ENCODE measurements at places on chromosomes 3 and 15.
A peak's percentile ranks its signal among the peaks of the same experiment; 100 is the strongest.

DNA sequence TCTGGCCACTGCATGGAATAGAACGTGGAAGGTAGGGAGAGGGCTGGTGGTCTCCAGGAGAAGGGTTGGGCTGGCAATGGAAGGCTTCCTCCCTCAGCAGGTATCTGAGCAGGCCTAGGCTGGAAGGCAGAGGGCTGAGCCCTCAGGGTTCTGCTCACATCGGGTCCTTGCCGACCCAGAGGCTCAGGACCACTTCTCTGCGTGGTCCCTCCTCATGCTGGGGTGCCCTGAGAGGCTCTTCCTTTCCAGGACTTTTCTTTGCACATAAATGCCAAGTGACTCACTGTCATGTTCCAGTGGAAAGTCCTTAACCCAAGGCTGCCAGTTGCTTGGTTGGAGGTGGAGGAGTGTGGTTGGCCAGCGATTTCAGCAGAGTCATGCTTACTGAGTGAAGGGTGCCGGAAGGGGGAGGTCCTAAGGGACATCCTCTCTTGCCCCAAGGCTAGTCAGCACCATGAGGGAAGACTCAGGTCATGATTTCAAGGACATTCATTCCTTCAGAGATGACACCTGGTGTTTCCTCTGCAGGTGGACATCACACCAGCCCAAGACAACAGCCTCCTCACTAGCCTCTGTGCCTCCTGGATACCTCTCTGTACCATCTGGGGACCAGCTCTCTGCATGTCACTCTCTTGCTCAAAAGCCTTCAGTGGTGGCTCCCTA, 8.2 kb downstream of the SLC6A6 start:
- DNase-seq = peak; percentile 81

GRCh38 chr15:69400850-69401249, 13.3 kb upstream of the KIF23 start:
- no peak for DNase-seq

DNA sequence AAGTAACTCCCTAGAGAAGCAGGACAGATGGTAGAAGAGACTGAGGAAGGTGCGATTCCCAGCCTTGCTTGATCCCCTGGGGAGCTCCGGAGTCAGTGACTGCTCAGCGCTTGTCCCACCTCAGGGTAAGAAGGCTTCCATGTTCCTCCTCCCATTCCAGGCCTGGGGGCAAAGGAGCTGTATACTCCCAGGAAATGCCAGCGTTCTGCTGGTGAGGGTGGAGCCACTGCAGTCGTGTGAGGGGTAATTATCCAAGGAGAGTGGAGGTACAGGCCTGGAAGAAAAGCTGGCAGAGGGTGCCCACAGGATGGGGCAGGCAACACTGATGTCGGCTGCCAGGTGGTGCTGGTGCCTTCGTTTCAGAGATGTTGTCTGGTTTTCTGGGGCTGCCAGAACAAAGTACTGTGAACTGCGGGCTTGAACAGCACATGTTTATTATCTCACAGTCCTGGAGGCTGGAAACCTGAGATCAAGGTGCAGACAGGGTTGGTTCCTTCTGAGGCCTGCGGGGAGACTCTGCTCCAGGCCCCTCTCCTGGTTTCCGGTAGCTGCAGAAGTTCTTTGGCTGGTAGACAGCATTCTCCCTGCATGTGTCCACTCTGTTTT, 12.1 kb upstream of the APBA2 start:
- DNase-seq = no peak

DNA sequence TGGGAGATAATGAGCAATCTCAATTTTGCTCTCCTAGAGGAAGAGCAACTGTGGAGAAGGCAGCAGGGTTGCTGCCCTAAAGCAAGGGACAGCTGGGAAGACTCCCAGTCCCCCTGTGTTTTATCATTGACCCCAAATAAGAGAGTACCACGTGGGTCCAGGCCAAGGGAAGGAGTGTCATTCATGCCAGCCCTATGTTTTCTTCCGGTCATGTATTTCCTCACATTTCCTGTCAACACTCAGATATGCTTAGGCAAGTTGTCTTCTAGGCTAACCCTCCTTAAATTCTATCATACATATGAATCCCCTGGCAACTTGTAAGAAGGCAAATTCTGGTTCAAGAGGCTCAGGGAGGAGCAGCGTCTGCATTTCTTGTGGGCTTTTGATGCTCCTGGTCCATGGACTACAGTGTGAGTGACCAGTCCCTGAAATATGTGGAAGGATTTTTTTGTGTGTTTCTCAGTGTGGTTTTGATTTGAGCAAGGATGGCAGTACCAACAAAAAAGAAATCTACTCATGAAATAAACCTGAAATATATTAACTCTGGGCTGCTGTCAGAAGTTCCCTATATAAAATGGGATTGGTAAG, 31.9 kb upstream of the RPP14 start:
- peak; percentile 59 for DNase-seq

- DNase-seq = no peak
These were observed 21.9 kb upstream of the OTOL1 start for GRCh38 chr3:161474741-161475140.

- DNase-seq = no peak
These were observed 32.1 kb upstream of the TNFAIP8L3 start for GRCh38 chr15:51126842-51127241.

GRCh38 chr15:63232943-63233342, 43.5 kb downstream of the RAB8B start:
- DNase-seq = no peak

- no peak for DNase-seq
These were observed 14.6 kb upstream of the TFRC start for GRCh38 chr3:196096382-196096953.

All from fibroblast of upper back skin (primary cell).